Brain microvascular endothelial cell (primary cell): ENCODE measurements at places on chromosomes 12 and 14.

GRCh38 chr14:53716578-53716977, 240.0 kb downstream of the BMP4 start:
- no peak for DNase-seq

DNA sequence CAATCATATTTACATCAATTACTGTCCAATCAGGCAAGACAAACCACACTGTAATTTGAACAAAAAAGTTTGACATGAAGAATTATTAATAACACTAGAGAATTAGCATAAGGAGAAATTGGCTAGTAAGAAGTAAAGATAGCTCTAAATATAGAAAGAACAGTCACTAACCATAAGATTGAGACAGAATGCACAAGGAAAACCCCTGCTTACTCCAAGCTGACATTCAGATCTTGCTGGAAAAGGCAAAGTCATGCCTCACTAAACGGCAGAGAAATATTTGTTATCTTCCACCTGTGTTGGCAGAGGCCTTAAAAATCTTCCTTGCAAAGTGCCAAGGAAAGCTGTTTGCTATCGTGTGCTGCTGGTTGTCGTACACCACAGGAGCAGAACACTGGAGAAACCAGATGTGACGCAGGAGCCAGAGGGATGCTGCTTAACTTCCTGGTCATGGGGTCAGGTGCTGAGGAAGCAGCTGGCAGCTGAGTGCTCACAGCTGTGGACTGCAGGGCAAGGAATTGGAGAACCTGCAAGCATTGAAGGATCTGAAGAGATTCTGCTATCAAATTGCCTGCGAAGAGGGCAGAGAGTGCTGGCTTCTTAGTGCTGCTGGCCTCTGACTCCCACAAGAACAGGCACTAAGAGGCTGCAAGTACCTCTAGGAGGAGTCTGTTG, 1323.3 kb downstream of the LRFN5 start:
- DNase-seq = no peak

GRCh38 chr12:49059045-49059298, 1.6 kb downstream of the KMT2D start:
- DNase-seq = no peak

GRCh38 chr12:131448254-131448795, 262.6 kb upstream of the SFSWAP start:
- no peak for DNase-seq

DNA sequence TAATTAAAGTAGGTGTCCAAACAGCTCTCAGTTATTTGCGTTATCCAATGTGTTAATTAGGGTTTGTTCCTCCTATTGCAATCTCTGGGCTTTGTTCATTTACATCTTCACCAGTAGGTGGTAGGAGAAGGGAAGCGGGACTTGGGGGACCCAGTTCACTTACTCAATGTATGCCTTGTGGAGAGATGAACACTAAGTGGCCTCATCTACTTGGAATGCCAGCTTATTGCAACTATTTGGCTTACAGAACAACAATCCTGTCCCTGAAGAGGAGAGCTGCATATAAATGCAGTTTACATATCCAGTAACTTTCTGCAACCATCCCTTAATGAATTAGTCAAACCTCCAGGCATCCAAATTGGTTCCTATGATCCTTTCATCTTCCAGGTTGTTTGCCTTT, 417.1 kb upstream of the CCDC196 start:
- no peak for DNase-seq
